Lung (tissue), 17 donors: ENCODE measurements at places on chromosomes 1 and 21. TPM values are rescaled to one million over a fixed set of nuclear protein-coding genes. Genes with fewer than 3 reads are reported as not detected.

PLA2G2C gene
- total RNA-seq: not detected

LYPD8 gene
- not detected for total RNA-seq

C1QA gene
- total RNA-seq: 502 TPM

AGT gene
- 1.7 TPM for total RNA-seq

C1orf116 gene
- total RNA-seq: 123 TPM

IQCC gene
- 2.4 TPM for total RNA-seq

CDA gene
- 3.4 TPM for total RNA-seq

TCHHL1 gene
- total RNA-seq: not detected

TIE1 gene
- 52.3 TPM for total RNA-seq

GRCh38 chr1:71823708-71824305, 458.5 kb downstream of the NEGR1 start:
- no peaks in the 10 kb centered on the region for H3K27me3 ChIP-seq
- DNase-seq: no peak
- H3K36me3 ChIP-seq: no peaks in the 10 kb centered on the region

- no peaks in the 10 kb centered on the region for H3K36me3 ChIP-seq
- no peak overlapping the region for H3K4me3 ChIP-seq
- DNase-seq: peak; percentile 94
- no peak overlapping the region for H3K27ac ChIP-seq
- H3K4me1 ChIP-seq: peaks cover 7% of the 10 kb centered on the region
- no peaks in the 10 kb centered on the region for H3K27me3 ChIP-seq
Observed at GRCh38 chr21:41678924-41679318, 87.9 kb downstream of the RIPK4 start.

- no peak overlapping the region for H3K4me3 ChIP-seq
- DNase-seq: no peak
Observed at GRCh38 chr1:197444755-197445154, 176.7 kb downstream of the CRB1 start.

DNA sequence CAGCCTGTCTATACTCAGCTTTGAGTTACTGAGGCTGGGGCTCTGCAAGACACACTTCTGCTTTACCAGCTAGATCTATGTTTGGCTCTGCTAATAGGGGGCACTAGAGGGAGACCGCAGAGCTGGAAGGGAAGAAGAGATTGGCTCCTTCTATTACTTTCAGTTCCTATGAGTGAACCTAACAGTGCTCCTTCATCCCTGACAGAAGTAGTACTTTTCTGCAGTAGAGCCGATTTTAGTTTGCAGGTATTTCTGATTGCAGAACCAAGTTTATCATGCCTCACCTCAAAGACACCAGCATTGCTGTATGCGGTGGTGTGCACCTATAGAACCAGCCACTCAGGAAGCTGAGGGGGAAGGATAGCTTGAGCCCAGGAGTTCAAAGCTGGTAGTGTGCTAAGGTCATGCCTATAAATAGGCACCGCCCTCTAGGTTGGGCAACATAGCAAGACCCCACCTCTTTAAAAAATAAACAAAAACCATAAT, 5.7 kb upstream of the ZDHHC18 start:
- H3K4me3 ChIP-seq: no peak overlapping the region
- H3K4me1 ChIP-seq: no peaks in the 10 kb centered on the region
- H3K27ac ChIP-seq: no peak overlapping the region
- no peaks in the 10 kb centered on the region for H3K27me3 ChIP-seq
- DNase-seq: no peak
- H3K36me3 ChIP-seq: no peaks in the 10 kb centered on the region

GRCh38 chr1:64242895-64243756, 39.7 kb downstream of the UBE2U start:
- no peaks in the 10 kb centered on the region for H3K27me3 ChIP-seq
- H3K36me3 ChIP-seq: no peaks in the 10 kb centered on the region

DNA sequence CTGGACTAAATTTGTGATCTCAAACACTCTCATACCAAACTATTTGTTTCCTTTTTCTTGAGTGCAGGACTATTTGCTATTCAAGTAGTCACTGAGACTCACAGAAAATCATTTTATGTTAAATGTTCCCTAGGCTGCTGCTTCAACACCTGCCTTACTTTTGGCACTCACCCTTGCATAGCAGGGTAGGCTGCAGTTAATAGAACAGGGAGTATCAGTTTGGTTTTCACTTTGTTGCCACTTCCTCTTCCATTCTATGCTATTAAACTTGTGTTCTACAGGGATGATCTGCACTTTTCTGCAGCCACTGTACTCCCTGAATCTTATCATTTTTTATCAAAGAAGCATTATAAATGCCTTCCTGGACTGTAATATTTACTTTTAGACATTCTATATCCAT, 148.7 kb upstream of the PRMT6 start:
- DNase-seq: no peak
- H3K27ac ChIP-seq: no peak overlapping the region
- no peaks in the 10 kb centered on the region for H3K4me1 ChIP-seq
- H3K36me3 ChIP-seq: no peaks in the 10 kb centered on the region
- no peak overlapping the region for H3K4me3 ChIP-seq

- no peak overlapping the region for H3K4me3 ChIP-seq
- H3K36me3 ChIP-seq: no peaks in the 10 kb centered on the region
- peak; percentile 36 for DNase-seq
- H3K27me3 ChIP-seq: no peaks in the 10 kb centered on the region
- peaks cover 3% of the 10 kb centered on the region for H3K4me1 ChIP-seq
Observed at GRCh38 chr1:240282061-240282830, 190.6 kb downstream of the FMN2 start.

DNA sequence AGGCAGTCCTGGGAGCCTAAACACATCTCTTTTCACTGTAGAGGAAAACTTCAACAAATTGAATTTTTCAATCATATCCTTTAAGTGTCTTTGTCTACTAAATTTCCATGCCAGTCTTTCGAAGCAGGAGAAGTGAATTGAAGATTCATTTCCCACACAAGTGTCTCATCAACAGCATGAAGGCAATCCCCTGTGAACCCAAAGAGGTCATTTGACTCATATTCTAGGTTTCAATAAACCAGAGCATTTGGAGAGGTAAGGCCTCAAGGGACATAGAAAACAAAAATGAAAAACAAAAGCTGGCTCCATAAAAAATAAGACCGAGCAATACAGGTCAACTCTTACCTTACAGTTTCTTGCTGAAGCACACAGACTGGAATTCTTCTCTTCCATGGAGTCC, 94.1 kb upstream of the ATP1B1 start:
- H3K27me3 ChIP-seq: no peaks in the 10 kb centered on the region
- H3K4me1 ChIP-seq: no peaks in the 10 kb centered on the region
- H3K4me3 ChIP-seq: no peak overlapping the region

DNA sequence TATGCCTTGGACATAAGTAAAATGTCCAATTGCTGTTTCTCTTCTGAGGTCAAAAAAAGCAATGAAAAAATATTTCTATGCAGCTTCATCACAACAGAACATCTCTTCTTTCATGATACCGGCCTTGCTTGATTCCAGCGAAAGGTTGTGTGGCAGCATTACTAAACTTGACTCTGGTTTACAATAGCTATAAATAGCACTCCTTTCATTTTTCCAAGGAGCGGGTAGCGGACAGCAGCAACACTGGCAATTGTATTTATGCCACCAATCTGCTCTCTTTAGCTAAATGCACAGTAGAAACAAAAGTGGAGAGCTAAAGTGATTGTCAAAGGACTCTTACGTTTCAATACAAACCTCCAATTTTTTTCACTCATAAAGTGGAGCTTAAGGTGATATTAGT, 7.5 kb upstream of the DAB1 start:
- no peak overlapping the region for H3K4me3 ChIP-seq
- H3K4me1 ChIP-seq: no peaks in the 10 kb centered on the region
- peak; percentile 28 for DNase-seq
- no peak overlapping the region for H3K27ac ChIP-seq
- no peaks in the 10 kb centered on the region for H3K36me3 ChIP-seq
- peaks cover 2% of the 10 kb centered on the region for H3K27me3 ChIP-seq

DNA sequence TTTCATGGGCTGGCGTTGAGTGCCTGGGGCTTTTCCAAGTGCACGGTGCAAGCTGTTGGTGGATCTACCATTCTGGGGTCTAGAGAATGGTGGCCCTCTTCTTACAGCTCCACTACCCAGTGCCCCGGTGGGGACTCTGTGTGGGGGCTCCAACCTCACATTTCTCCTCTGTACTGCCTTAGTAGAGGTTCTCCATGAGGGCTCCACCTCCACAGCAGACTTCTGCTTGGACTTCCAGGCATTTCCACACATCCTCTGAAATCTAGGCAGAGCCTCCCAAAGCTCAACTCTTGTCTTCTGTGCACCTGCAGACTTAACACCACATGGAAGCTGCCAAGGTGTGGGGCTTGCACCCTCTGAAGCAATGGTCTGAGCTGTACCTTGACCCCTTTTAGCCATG, 82.1 kb downstream of the CCDC18 start:
- no peaks in the 10 kb centered on the region for H3K4me1 ChIP-seq
- no peak for DNase-seq
- H3K36me3 ChIP-seq: peaks cover 11% of the 10 kb centered on the region
- no peaks in the 10 kb centered on the region for H3K27me3 ChIP-seq
- no peak overlapping the region for H3K27ac ChIP-seq
- H3K4me3 ChIP-seq: no peak overlapping the region

DNA sequence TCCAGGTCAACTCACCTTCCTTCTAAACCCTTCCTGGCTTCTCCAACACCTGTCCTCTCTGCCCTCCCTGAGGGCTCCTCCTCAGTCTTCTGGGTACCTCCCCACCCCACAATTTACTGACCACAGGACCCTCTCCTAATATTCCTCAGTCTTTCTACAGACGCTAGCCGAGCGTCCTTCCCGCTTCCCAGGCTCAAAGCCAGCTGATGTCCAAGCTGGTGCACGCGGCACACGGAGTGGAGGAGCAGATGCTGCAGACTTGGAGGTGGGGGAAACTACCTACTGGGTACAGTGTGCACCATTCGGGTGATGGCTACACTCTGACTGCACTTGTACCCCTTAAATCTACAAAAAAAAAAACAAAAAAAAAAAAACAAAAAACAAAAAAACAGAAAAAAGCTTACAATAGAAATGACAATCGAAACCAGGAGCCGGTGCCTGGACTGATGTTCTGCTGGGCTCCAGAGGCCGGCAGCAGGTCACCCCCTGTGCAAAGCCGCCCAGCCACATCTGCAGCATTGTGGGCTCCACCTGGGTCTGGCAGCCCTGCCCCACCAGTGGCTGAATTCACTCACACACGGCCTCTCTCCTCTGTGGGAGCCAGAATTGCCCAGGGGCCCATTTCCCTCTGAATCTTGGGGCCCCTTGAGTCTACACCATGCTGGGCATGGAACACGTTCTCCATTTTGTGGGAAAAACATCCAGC, 7.0 kb downstream of the TRIM11 start:
- H3K4me3 ChIP-seq: no peak overlapping the region
- H3K36me3 ChIP-seq: peaks cover 2% of the 10 kb centered on the region
- no peak overlapping the region for H3K27ac ChIP-seq
- H3K27me3 ChIP-seq: no peaks in the 10 kb centered on the region

DNA sequence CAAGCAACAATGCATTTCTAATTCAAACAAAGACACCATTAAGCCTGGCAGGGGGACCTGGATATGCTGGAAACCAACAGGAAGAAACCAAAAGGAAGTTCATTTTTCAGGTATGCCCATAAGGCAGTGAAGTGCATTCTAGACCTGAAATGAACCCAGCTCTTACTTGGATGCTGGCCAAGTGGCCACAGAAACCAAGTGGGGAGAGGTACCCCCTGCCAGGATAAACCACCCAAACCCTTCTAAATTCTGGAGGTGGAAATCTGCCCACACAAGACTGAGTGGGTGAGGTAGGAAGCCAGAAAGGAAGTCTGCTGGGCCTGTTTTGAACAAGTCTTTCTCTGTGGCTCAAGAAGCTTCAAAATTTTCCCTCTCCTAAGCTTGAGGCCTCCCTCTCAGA, 2.6 kb downstream of the CD5L start:
- H3K27ac ChIP-seq: no peak overlapping the region
- H3K36me3 ChIP-seq: no peaks in the 10 kb centered on the region
- no peak for DNase-seq
- H3K4me1 ChIP-seq: no peaks in the 10 kb centered on the region
- H3K4me3 ChIP-seq: no peak overlapping the region

GRCh38 chr1:156608036-156608674, 6.9 kb upstream of the GPATCH4 start:
- DNase-seq: peak; percentile 66
- H3K27me3 ChIP-seq: peaks cover 2% of the 10 kb centered on the region
- no peaks in the 10 kb centered on the region for H3K36me3 ChIP-seq
- H3K4me1 ChIP-seq: no peaks in the 10 kb centered on the region
- no peak overlapping the region for H3K4me3 ChIP-seq

DNA sequence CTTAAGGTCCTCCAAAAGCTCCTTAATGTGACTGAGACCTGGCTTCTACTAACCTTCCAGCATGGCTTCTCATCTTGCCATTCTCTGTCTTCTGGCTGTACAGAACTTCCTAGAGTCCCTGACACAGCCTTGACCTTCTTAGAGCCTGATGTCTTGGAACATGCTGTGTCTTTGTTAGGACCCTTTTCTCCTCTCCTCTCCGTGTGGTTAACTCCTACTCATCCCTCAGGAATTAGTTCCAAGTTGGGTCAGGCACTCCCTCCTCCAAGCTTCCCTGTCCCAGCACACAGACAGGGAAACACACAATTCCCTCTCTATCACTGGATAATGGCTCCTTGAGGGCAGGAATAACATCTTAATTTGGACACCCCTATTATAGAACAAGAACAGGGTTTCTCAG, 275.4 kb upstream of the USP24 start:
- H3K36me3 ChIP-seq: no peaks in the 10 kb centered on the region
- H3K4me1 ChIP-seq: no peaks in the 10 kb centered on the region
- DNase-seq: no peak
- H3K27me3 ChIP-seq: no peaks in the 10 kb centered on the region
- no peak overlapping the region for H3K4me3 ChIP-seq

DNA sequence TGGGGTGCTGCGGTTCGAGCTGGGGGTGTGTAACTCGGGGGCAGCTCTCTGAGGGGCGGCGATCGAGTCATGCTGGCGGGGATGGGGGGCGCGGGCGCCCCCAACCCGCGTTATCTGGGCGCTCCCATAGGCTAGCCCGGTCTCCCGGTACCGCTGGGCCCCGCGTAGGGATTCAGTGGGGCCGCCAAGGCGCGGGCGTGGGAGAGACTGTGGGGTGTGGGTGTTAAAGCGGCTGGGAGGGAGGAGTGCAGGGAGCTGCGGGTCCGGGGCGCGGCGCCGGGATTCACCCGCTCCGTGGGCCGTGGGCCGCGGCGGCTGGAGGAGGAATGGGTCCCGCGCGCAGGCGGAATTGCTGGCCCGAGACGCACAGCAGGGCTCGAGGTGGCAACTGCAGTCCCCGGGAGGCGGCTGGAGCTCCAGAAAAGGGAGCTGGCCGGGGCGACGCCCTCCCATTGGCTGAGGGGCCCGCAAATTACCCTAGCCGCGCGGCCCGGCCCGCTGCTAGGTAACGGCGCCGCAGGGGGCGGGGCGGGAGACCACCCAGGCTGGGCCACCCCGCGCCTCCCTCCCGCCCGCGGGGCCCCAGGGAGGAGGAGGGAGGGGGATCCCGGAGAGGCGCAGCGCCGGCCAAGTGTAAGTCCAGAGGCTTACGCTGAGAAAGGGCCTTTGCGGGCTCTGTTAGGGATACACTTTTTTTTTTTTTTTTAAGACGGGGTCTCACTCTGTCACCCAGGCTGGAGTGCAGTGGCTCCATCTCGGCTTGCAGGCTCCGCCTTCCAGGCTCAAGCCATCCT, at the start of gene PTCH2:
TSS of gene PTCH2 (minus strand) at position 392 of the 794 bp plus-strand sequence. CDS start at position 71, 321 bp downstream.
- no peaks in the 10 kb centered on the region for H3K27me3 ChIP-seq
- H3K36me3 ChIP-seq: no peaks in the 10 kb centered on the region
- H3K4me3 ChIP-seq: peak within 1 kb of the TSS; percentile 19
- H3K27ac ChIP-seq: no peak within 1 kb of the TSS
